T-helper 9 cell (primary cell): ENCODE measurements at places on chromosomes 6 and 20.

GRCh38 chr6:143107911-143108761 lies 47.4 kb downstream of the AIG1 start:
- no peak for DNase-seq

DNA sequence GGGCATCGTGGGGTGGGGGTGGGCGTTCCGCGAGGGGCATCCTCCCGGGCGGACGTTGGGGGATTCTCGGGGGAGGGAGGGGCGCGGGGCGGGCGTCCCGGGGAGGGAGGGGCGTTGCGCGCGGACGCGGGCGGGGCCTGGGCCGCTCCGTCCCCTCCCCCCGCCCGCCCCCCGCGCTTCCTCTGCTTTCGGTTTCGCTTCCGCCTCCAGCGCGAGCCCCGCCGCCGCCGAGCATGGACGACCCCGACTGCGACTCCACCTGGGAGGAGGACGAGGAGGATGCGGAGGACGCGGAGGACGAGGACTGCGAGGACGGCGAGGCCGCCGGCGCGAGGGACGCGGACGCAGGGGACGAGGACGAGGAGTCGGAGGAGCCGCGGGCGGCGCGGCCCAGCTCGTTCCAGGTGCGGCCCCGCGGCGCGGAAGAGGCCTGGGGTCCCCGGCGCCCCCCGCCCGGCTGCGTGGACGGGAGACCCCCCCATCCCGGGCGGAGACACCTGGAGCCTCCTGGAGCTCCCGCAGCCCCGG lies at the start of gene OGFR:
TSS of gene OGFR (plus strand) at position 209 of the 528 bp plus-strand sequence. CDS start at position 234, 25 bp downstream.
- DNase-seq = peak; percentile 70

- DNase-seq = no peak
These were observed 3.7 kb downstream of the KCNK17 start for GRCh38 chr6:39310542-39310941.

- DNase-seq = no peak
These were observed 534.3 kb downstream of the BMP2 start for GRCh38 chr20:7301807-7302206.

GRCh38 chr6:152173957-152174356 lies 366.5 kb downstream of the ESR1 start:
- no peak for DNase-seq

DNA sequence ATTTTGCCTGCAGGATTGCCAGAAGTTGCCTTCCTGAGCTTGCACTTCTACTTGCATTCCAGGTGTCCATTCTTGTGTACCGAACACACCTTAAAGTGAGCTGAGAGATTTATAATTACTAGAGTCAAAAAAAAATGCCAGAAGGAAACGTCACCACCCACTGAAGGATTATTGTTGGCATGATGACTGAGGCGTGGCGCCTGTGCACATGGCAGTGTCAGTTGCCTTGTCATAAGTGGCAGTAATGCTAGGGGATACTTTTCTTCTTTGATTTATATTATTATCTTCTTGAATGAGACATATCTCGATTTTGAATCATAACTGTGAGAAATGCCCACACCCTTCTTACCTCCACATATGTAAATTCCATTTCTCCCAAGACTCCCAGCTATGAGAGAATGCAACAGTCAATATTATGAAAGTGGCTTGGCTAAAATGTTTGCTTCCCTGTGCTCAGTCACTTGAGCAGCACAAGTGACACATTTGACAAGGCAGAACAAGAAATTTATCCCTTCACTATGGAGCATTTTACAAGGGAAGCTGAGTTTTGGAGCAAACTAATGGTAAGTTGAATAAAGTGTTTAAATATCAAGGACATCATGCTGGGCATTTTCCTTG lies 149.5 kb upstream of the SASH1 start:
- no peak for DNase-seq

DNA sequence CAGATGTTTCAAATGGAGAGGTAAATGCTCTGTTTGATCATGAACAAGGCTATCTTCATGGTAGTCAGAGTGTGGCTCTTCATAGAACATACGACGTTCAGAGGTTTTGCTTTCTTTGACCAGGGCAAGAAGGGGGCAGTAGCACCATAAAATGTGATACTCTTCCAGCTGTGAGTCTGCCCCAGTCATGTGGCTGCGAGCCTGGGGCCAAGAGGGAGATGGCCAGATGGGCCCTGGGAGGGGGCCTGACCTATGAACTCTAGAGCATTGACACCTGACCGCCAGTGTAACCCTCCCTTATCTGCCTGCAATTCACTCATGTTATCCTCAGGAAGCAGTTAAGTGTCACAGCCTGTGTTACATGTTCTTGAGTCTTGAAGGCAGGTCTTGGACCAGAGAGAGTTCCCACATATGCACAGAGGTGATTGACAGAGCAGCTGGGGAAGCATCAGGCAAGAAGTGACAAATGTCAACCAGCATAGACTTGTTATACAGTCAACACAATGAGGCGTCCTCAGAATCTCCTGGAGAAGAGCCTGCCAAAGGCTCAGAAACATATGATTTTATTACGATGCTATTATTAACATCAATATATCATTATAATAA lies 55.0 kb downstream of the SCML4 start:
- no peak for DNase-seq

- peak; percentile 64 for DNase-seq
These were observed 12.8 kb upstream of the ELOVL5 start for GRCh38 chr6:53361549-53362031.

GRCh38 chr20:33569802-33570391 lies 80.0 kb downstream of the CBFA2T2 start:
- DNase-seq = no peak

- no peak for DNase-seq
These were observed 115.7 kb downstream of the OGFRL1 start for GRCh38 chr6:71404145-71404966.

GRCh38 chr6:137247724-137248123 lies 28.5 kb upstream of the IFNGR1 start:
- no peak for DNase-seq

DNA sequence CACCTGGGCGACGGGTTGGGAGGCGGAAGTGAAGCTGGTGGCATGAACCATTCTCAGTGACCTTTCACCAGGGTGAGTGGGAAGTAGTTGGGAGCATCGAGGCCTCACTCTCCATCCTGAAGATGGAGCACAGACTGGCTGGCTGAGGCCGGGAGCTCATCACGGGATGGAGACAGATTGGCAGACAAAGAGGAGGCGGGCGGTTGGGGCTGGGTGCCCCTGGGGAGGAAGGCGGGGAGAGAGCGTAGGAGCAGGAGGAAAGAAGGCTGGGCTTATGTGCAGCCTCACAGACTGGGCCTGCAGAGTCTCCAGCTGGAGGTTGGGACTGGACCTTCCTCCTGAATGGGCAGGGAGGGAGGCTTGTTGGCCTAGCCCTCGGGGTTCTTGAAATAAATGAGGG lies 44.2 kb upstream of the SCRT2 start:
- DNase-seq = no peak

GRCh38 chr20:33846291-33846935 lies 35.3 kb downstream of the CHMP4B start:
- no peak for DNase-seq

DNA sequence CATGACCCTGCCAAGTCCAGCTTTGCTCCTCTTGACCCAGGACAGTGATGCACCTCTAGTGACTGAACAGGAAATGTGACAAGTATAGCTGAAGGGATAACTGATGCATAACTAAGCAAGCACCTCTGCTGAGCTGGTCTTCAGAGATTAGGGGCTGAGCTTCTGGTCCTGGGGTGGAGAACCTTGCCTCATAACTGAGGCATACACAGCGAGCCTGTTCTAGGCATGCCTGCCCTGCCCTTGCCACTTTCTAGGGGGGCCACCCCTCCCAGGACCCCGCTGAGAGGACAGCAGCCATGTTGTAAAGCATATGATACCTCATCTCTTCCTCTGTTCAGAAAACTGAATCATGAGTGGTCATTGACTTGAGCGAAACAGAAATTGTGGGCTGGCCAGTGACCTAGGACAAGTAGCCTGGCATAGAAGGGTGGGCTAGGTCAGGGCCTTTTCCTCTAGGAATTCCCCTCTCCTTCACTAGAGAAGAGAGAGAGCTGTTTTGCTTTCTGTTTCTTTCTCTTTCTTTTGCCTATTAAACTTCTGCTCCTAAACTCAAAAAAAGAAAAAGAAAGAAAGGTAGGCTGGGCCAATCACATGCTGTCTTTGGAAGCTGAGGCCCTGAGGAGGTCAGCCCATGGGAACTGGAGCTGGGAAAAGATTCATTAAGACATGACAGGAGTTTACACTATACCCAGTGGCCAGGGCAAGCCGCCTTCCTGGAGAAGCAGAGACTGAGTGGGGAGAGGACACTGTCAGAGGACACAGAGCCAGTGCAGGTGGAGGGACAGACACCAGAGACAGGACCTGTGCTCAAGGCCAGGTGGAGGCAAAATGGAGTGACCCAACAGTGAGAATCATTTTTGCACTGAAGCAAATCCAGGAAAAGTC lies 23.1 kb downstream of the ALDH5A1 start:
- no peak for DNase-seq

GRCh38 chr20:32440758-32441078 lies 82.6 kb downstream of the ASXL1 start:
- DNase-seq = no peak

DNA sequence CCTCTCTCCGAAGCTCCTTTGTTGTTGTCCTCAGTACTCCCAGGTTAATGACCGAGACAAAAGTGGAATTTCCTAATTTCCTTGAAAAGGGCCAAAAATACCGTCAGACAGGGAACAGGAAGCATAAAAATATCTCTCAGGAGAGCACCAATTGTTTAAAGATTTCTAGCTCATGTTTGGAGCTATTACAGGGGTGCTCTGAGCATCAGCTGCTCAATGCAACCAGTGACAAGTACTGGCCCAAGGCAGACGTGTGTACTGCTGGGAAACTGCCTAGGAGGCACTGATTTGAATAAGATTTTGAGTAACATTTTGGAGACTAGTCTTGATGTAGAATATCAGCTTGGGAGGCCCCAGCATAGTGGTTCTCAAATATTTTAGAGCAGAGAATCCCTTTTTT lies 17.3 kb downstream of the LAMA4 start:
- DNase-seq = no peak

GRCh38 chr6:129895692-129896091 lies 34.6 kb upstream of the TMEM244 start:
- DNase-seq = no peak

DNA sequence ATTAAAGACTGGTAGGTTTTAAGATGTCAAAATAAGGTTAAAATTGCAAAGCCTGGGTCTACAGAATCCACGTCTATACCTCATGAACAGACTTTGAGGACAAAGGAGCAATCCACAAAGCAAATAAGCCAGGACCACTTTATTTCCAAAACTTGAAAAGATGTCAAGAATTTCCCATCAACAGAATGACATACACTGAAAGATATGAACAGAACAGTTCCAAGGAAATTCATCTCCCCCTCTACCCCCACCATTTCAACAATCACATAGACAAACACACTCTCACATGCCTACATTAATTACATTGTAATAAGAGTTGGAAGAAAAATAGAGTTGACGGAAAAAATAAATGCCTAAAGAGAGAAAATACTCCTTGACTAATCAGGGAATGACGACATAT lies 45.2 kb upstream of the NHSL1 start:
- no peak for DNase-seq

GRCh38 chr6:160795721-160796120 lies 93.7 kb downstream of the PLG start:
- no peak for DNase-seq

- no peak for DNase-seq
These were observed 10.8 kb upstream of the EEF1E1 start for GRCh38 chr6:8113131-8113654.

DNA sequence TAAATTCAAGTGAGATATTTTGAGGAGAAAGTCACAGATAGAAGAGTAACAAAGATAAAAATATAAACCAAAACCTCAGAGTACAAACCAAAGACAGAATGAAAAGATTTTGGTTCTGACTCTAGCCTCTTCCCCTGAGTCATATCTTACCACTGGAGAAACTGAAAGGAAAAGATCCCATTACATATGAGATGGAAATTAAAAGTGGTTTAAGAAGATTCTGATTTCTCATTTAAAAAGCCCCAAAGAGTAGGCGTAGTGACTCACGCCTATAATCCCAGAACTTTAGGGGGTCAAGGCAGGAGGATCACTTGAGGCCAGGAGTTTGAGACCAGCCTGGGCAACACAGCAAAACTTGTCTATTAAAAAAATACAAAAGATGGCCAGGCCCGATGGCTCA lies 30.6 kb downstream of the SPINT4 start:
- no peak for DNase-seq

GRCh38 chr6:166052837-166053236 lies 114.8 kb downstream of the TBXT start:
- no peak for DNase-seq

GRCh38 chr20:32231847-32232246 lies 24.2 kb downstream of the POFUT1 start:
- DNase-seq = peak; percentile 10

- DNase-seq = no peak
These were observed 315.9 kb downstream of the NKAIN2 start for GRCh38 chr6:124119596-124119995.

GRCh38 chr20:41664584-41664983 lies 46.4 kb upstream of the CHD6 start:
- no peak for DNase-seq

DNA sequence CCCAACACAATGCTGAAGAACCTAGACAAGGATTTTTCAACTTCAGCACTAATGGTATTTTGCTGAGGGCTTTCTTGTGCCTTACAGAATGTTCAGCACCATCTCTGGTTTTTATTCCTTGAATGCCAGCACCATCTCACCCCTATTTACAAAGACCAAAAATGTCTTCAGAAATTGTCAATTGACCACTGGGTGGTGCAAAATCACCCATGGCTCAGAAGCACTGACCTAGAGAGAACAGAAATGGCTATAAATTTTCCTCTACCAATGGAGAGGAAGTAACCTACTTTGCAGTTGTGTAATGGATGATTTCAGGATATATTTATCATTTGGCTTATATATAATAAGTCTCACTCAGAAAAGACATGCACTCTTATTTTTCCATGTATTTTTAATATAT lies 431.0 kb upstream of the IRAK1BP1 start:
- no peak for DNase-seq

DNA sequence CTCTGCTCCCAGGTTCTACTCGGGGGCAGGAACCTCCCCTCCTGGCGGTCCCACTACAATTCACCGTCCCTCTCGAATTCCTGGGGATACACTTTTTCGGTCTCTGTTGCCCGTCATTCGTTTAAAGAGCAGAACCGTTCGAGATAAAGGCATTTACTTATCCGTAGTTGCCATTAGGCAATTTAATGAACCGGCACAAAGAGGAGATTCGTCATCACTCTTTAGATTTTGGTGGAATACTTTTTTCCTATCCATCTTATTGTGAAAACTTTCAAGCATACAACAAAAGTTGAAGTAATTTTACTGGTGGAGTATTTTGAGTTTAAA lies 1.2 kb upstream of the CD24 start:
- no peak for DNase-seq

GRCh38 chr6:142367501-142368018 lies 65.8 kb downstream of the ADGRG6 start:
- no peak for DNase-seq
